Activated CD4-positive, alpha-beta T cell treated with anti-CD3 and anti-CD28 coated beads, Interleukin-2, amount 10 ng/mL, durations not matched to agents 7 days and 5 days (primary cell): ENCODE measurements at places on chromosomes 6 and 20. TPM values are rescaled to one million over a fixed set of nuclear protein-coding genes. Genes with fewer than 3 reads are reported as not detected.
A peak's percentile ranks its signal among the peaks of the same experiment; 100 is the strongest.

- no peak for DNase-seq
These were observed 24.1 kb upstream of the BPIFA3 start for GRCh38 chr20:33192912-33193501.

BPI gene
- not detected for total RNA-seq

GRCh38 chr20:4170621-4171537, 155.5 kb upstream of the RNF24 start:
- no peak for DNase-seq

DNA sequence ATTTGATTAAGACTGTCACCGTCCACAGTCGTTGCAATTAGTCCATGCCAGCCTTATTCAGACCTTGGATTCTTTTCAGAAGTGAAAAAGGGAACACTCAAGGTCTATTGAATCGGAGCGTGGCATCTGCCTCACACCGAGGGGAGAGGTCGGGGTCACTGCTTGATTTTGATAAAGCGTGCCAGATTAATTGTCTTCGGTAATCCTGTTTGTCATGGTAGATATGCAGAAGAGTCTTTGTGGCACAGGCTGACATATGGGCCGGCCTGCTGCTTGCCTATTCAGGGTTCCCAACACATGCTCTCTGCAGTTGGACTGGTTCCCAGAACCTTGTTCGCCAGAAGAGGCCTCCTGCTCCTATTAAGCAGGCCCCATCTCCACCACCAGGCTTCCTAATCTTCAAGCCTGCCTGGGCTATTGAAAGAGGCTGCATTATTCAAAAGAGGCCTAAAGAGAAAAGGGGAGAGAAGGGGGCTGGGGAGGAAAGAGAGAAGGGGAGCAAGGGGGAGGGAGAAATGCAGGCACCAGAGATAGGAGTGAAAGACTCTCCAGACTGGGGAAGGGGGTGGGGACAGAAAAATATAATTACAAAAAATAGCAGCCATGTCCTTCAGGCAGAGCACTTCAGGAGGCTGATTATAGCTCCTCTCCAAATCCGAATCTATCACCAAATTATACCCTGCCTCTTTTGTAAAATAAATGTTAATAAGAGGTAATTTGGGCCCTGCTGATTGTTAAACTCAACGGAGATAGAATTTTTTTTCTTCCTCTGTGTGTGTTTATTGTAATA, 611.3 kb downstream of the HDGFL1 start:
- no peak for DNase-seq

DNA sequence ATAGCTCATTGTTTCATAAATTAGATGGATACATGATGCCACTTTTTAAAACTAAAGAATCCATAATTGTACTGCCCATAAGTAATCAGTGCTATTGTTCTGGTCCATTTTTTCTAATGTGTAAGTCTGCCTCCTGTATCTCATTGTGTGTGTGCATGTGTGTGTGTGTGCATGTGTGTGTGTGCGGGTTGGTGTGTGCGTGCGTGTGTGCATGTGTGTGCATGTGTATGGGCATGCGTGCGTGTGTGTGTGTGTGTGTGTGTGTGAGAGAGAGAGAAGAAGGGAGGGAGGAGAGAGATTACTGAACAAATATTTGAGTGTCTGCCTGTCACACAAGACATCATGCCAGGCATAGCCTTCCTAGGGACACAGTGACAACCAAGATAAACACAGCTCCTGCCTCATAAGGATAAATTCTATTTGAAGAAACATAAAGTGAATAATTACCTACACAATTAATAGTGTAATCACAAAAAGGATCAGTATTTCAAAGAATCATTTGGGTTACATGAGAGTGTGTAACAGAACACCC, 33.2 kb upstream of the RPS6KA2 start:
- no peak for DNase-seq

DNA sequence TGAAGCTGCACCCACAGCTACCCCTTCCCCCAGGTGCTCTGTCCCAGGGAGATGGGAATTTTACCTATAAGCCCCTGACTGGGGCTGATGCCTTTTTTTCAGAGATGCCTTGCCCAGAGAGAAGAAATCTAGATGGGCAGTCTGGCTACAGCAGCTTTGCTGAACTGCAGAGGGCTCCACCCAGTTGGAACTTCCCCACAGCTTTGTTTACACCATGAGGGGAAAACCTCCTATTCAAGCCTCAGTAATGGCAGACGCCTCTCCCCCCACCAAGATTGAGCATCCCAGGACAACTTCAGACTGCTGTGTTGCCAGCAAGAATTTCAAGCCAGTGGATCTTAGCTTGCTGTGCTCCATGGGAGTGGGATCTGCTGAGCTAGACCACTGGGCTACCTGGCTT, 122.6 kb upstream of the MOCS1 start:
- DNase-seq, result no peak

DNA sequence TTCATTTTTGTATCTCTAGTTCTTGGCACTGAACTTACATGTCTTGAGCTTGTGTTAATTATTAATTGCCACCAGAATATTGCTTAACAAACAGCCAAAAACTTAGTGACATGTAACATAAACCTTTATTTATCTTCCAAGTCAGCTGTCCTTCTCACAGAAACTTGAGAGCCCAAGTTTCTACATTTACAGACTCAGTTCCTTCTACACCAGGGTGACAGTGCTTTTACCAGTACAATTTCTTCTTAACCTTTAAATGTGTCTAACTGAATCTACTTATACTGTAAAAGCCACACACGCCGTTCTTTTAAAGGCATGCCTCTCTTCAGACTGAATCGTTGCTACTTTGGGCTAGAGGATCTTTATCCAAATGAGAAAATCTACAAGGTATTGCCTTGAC, 539.2 kb downstream of the GRIK2 start:
- no peak for DNase-seq

YWHAB gene
- total RNA-seq, result 291 TPM

GRCh38 chr6:88964509-88964908, 1.1 kb upstream of the RNGTT start:
- no peak for DNase-seq

- no peak for DNase-seq
These were observed 400.4 kb upstream of the IMPG1 start for GRCh38 chr6:76472858-76473257.

DNA sequence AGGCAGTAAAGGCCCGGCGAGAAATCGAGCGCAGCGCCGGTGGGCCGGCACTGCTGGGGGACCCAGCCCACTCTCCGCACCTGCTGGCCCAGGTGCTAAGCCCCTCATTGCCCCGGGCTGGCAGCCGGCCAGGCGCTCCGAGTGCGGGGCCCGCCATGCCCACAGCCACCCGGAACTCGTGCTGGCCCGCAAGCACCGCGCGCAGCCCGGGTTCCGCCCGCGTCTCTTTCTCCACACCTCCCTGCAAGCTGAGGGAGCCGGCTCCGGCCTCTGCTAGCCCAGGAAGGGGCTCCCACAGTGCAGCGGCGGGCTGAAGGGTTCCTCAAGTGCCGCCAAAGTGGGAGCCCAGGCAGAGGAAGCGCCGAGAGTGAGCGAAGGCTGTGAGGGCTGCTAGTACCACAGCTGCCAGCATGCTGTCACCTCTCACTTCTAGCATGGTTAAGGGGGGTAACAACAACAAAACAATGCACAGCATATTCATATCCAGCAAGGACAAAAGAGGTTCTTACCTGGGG, 11.3 kb upstream of the GMPR start:
- no peak for DNase-seq

DNA sequence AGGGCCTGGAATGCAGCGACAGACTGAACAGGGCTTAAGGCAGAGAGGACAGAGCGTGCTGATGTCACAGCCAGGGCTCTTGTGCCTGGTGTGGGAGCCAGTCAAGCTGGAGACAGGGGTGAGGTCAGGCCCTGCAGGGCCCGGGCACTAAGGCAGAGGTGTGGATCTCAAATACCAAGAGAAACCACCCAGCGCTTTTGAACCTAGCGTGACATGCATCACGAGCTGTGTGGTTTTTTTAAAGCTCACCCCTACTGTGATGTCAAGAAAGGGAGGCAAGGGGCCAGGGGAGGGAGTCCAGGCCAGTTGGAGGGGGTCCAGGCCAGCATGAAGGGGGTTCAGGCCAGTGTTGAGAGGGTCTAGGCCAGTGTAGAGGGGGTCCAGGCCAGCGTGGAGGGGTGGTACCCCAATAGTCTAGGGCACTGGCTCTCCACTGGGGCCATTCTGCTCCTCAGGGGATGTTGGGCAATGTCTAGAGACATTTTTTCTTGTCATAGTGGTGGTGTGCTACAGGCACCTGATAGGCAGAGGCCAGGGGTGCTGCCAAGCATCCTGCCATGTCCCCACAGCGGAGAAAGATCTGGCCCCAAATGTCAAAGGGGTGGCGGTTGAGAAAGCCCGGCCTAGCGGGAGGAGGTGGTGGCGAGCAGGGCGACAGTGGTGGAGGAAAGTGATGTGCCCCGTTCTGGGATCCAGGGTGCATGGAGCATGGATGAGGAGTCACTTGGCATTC, 42.6 kb downstream of the RBM38 start:
- DNase-seq, result peak; percentile 70

MRPL14 gene
- 37.6 TPM for total RNA-seq

- no peak for DNase-seq
These were observed 44.7 kb downstream of the SLC35F1 start for GRCh38 chr6:117951783-117952182.

DYNLT2 gene
- 2.2 TPM for total RNA-seq
